Ascending aorta (tissue), 2 donors: ENCODE measurements at places on chromosomes 13 and 19. TPM values are rescaled to one million over a fixed set of nuclear protein-coding genes. Genes with fewer than 3 reads are reported as not detected.

DNA sequence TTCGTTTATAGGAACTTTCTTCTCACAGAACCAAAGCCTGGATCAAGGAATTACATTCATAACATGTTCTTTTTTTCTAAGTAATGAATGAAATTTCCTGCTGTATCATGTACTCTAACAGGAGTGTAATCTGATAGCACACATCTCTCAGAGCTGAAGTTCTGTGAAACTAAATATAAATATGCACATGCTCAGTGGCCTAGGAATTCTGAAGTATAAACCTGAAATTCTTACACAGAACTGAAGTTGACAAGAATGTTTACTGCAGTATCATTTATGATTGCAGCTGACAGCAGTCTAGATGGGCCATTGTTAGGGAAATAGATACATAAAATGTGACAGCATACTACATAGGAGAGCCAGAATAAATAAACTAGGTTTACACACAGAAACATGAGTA, 54.5 kb downstream of the USP12 start:
- no peak for DNase-seq

GRCh38 chr19:51980116-51980736, 6.4 kb downstream of the ZNF350 start:
- DNase-seq, result no peak

ZNF175 gene
- 6.1 TPM for total RNA-seq

DNA sequence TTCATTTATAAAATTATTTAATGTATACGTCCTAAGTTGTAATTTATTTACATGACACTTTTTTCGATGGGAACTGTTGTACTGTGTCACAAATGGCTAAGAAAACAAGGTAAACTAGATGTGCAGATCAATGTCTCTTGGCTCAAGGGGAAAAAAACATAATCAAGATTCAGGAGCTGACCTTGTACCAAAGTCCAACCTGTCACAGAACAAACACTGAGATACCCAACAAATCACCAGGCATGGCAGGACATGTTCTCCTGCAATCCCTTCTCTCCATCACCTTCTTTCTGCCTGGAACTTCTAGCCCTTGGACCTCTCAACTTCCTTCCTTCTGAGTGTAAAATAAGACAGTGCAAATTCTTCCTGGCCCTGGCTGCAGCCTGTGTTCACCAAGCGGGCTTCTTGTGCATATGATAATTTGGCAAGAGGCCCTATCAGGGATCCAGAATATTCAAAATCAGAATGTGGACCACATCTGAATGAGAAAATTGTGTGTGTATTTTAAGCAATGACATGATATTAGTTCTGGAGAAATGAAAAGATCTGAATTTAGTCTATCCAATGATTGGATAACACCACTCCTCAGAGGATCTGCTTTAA, 445.9 kb downstream of the ZNF536 start:
- no peak for DNase-seq

EBPL gene
- total RNA-seq, result 18.3 TPM
